ENCODE measurements at places on chromosomes 11 and 22.
A peak's percentile ranks its signal among the peaks of the same experiment; 100 is the strongest.

DNA sequence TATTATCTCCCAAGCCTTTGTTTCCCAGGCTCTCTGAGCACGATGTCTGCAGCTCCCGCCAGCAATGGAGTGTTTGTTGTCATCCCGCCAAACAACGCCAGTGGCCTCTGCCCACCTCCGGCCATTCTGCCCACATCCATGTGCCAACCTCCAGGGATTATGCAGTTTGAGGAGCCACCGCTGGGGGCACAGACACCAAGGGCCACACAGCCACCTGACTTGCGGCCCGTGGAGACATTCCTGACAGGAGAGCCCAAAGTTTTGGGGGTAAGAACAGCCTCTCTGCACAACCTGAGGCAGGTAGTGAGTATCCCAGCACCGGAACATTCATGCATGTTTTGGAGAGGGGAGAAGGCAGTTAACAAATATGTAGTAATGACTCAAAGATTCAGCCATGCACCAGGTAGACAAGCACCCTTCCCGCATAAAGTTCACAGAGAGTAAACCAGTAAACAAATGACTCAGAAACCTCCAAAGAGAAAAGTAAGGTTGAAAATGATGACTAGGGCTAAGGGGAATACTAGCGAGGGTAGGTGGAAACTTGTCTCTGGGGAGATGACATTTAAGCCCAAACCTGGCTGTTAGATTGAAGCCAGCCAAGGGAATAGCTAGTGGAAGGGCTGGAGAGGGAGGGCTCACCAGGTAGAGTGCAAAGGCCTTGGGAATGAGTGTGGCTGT, 7.2 kb downstream of the MS4A15 start:
- no peak for DNase-seq

DNA sequence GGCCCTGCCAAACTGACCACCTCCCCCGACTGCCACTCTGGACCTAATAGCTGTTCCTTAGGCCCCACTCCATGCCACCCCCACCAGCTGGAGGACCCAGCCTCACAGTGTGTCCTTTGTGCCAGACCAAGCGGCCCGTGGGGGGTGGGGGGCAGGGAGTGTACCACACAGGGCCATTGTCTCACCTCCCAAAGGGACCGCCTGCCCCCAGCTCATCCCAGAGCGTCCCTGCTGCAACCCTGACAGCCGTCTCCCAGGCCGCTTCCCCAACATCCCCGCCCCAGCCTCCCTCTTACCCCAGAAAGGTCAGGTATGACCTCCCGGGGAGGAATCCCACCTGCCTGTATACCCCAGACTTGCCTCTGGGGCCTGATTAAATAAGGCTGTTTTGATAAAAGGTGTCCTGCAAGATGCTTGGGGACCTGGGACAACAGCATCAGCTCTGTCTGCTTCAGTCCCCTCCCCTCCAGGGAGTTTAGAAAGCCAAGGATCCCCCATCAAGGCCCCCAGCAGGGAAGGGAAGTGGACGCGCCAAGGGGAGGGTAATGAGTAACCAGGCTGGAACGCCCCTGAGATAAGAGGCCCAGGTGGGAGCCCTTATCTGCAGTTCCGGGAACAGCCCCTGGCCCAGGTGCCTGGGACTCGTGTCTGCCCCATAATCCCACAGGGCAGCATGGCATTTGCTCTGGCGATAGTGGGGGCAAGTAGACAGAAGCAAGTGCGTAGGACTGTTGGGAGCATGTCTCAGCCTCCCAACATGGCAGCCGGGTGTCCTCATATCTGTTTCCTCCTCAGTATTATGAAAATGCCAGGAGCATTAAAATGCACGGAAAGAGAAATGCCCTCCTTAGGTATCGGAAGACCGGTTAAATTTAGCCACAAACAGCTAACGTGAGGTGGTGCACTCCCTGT, 9.0 kb downstream of the CDC42EP1 start:
- no peak for DNase-seq

- DNase-seq = no peak
Observed at GRCh38 chr11:134527382-134528243, 115.6 kb upstream of the B3GAT1 start.

DNA sequence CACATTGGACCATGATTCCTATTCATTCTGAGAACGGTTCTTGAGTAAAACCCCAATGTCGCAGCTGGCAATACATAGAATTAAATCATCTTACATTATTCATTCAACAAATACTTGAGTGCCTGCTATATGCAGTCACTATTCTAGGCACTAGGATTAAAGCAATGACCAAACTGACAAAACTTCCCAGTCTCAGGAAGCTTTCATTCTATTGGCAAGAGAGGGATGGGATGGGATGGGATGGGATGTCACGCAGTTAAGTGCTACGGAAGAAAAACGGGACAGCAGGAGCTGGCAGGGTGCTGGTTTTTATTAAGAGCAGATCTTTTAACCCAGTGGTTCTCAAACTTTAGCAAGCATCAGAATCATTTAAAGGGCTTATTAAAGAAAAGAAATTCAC, 2.9 kb downstream of the PAK1 start:
- no peak for DNase-seq

- no peak for DNase-seq
Observed at GRCh38 chr22:48356731-48357130, 1470.9 kb downstream of the BRD1 start.

GRCh38 chr11:6737872-6738466, 33.8 kb downstream of the OR2AG2 start:
- DNase-seq = peak; percentile 13

DNA sequence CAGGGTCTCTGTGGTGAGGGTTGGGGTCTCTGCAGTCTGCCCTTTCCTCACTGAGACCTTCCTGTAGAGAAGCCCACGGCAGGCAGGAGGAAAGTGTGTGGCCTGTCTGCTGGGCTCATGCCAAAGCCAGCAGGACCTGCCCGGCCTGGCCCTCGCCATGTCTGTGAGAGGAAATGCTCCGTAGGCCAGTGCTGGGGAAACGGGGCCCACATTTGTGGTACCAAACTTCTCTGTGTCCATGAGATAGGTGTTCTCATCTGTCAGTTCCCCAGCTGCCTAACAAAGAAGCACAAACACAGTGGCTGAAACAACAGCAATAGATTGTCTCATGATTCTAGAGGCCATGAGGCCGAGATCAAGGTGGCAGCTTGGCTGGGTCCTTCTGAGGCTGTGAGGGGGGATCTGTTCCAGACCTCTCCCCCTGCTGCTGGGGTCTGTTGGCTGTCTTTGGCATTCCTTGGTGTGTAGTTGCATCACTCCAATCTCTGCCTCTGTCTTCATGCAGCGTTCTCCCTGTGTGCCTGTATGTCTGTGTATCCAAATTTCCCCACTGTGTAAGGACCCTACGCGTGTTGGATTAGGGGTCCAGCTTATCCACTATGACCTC, 772.5 kb downstream of the TBC1D22A start:
- DNase-seq = no peak

- peak; percentile 73 for DNase-seq
Observed at GRCh38 chr11:14980854-14981253, 8.7 kb upstream of the CALCA start.

DNA sequence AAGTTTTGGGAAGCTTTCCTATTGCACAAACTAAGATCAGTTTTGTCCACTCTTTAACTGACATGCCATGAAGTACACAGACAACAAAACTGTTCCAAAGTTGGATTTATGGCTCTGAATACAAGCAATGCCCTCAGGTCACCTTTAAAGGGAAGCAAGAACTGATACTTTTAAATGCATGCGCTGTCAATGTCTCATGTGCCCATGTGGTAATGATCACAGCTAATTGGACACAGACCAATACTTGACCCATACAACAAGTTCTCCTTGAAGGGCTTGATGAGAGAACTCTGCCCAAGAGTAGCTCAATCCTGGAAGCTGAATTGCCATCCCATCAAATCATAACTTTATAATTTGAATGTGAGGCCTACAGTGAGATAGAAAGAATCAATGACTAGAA, 624.9 kb downstream of the ETS1 start:
- no peak for DNase-seq

- no peak for DNase-seq
Observed at GRCh38 chr11:35740061-35740799, 77.7 kb downstream of the TRIM44 start.

- DNase-seq = no peak
Observed at GRCh38 chr11:79742176-79742575, 301.3 kb upstream of the TENM4 start.

- DNase-seq = no peak
Observed at GRCh38 chr22:39264349-39265038, 19.7 kb upstream of the PDGFB start.

DNA sequence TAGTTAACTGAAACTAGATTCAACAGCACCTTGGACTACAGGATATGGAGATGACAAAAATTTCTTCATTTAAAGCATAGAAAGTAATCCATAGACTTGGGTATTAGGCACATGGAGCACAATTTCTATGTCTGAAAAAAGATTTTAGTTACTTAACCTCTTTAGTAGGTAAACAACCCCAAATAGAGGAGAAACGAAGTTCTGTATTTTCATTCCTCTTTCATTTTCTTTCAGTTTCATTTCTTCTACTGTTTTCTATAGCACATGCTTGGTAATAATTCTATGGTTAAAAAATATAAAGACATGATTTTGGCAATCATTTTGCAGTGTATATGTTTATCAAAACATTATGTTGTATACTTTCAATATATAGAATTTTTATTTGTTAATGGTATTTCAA, 99.5 kb downstream of the CASP12 start:
- DNase-seq = no peak

GRCh38 chr11:16528639-16529038, 172.3 kb upstream of the SOX6 start:
- DNase-seq = no peak

DNA sequence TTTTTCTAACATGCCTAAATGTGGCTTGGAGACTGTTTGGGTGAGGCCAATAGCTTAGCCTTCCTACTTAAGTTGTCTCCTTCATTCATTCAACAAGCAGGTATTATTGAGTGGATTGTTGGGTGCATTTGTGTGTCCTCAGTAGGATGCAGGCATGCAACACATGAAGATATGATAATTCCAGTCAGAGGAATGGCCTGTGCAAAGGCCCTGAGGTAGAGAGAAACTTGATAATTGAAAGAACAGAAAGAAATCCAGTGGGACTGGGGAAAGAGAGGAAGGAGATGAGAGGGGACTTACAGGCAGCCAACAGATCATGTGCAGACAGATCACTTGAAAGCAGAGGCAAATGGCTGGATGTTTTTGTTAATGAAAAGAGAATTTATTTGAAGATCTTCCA, 15.3 kb upstream of the PRAME start:
- DNase-seq = no peak

- DNase-seq = peak; percentile 29
Observed at GRCh38 chr11:43687120-43687791, 6.7 kb downstream of the HSD17B12 start.

- DNase-seq = no peak
Observed at GRCh38 chr11:94856443-94856842, 88.3 kb downstream of the AMOTL1 start.

DNA sequence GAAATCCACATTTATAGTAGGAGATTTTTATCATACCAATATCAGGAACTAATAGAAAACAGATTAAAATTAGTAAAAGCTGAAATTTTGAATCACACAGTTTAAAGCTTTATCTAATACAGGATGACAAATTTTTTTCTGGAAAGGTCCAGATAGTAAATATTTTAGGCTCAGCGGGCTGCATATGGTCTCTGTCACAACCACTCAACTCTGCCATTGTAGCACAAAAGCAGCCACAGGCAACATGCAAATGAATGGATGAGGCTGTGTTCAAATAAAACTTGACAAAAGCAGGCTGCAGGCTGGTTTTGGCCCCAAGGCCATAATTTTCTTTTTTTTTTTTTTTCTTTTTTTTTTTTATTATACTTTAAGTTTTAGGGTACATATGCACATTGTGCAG, 108.2 kb upstream of the CCDC90B start:
- no peak for DNase-seq

DNA sequence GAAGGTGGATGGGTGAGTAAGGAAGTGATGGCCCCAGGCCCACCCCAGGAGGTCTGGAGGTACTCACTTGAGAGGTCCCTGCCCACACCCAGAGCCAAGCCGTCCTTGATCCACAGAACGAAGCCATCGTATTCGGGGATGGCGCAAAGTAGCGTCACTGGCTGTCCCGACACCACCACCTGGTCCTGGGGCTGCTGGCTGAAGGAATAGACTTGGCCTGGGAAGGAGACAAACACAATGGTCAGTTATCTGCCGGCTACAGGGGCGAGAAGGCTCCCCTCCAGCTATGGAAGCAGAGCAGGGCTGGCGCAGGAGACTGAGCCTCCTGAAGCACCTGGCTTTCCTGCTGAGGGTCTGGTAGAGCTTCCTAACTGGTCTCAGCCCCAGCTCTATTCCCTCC, 171.0 kb downstream of the ST3GAL4 start:
- DNase-seq = no peak

- DNase-seq = no peak
Observed at GRCh38 chr11:69393865-69394233, 87.6 kb upstream of the LINC01488 start.

GRCh38 chr22:22968366-22968765, 80.8 kb downstream of the IGLL5 start:
- no peak for DNase-seq

DNA sequence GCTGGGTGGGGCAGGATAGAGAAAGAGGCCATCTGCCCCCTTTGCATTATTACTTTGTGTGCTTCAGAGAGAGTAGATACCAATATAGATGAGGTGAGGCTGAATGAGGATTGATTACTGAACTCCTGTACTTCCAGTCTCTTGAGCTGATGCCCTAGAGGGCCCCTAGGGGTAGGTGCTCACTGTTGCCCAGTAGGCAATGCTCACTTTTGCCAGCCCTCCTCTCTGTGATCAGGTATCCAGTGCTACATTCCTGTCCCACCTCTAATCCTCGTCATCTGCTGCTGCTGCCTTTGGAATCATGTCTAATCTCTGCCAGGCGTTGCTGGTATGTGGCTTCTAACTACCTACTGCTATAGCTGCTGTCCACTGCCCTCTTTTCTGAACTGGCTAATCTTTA, 57.2 kb downstream of the CCDC83 start:
- no peak for DNase-seq

- no peak for DNase-seq
Observed at GRCh38 chr11:123179586-123179985, 15.5 kb downstream of the CLMP start.

GRCh38 chr11:131640320-131640719, 269.9 kb downstream of the NTM start:
- no peak for DNase-seq

- no peak for DNase-seq
Observed at GRCh38 chr11:126821827-126822226, 178.7 kb downstream of the KIRREL3 start.

DNA sequence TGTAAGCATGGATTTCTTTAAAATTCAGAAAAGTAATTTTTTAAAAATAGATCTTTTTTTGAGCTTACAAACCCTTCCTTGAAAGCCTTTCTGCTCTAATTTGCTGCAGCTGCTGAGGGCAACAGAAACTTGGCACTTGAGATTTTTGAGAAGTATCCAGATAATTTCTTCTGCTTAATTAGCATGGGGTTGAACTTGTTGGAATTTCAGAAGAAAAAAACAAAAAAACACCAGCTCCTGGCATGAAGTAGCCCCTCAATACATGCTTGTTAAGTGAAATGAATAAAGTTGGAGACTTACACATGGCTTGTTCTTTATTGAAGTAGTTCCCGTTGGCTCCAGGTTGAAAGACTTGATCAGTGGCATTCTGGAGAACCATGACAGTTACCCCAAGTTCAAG, 331.4 kb upstream of the RAG2 start:
- DNase-seq = no peak

- peak; percentile 10 for DNase-seq
Observed at GRCh38 chr11:106424111-106424510, 346.6 kb downstream of the AASDHPPT start.

- DNase-seq = no peak
Observed at GRCh38 chr11:110294509-110294908, 1.9 kb downstream of the RDX start.

GRCh38 chr22:39932918-39933649, 27.1 kb upstream of the TMA7B start:
- peak; percentile 13 for DNase-seq

- DNase-seq = no peak
Observed at GRCh38 chr11:31956310-31956709, 134.6 kb upstream of the RCN1 start.

Data from AG08396 (cell line).